ENCODE measurements at places on chromosomes 11 and 22.

DNA sequence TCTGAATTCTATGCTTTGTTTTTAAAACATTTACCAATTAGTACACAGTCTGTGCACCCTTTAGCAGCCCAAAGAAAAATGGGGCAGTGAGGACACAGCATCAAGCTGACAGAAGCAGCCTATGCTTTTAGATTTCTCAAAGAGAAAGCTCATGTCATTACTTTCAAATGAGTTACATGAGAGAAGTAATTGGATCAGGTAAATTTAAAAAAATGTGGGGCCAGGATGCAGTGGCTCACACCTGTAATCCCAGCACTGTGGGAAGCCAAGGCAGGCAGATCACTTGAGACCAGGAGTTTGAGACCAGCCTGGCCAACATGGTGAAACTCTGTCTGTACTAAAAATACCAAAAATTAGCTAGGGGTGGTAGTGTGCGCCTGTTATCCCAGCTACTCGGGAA, 57.7 kb downstream of the APOL5 start:
- no peak for DNase-seq

GRCh38 chr11:126660321-126660720, 304.8 kb downstream of the ST3GAL4 start:
- no peak for DNase-seq

DNA sequence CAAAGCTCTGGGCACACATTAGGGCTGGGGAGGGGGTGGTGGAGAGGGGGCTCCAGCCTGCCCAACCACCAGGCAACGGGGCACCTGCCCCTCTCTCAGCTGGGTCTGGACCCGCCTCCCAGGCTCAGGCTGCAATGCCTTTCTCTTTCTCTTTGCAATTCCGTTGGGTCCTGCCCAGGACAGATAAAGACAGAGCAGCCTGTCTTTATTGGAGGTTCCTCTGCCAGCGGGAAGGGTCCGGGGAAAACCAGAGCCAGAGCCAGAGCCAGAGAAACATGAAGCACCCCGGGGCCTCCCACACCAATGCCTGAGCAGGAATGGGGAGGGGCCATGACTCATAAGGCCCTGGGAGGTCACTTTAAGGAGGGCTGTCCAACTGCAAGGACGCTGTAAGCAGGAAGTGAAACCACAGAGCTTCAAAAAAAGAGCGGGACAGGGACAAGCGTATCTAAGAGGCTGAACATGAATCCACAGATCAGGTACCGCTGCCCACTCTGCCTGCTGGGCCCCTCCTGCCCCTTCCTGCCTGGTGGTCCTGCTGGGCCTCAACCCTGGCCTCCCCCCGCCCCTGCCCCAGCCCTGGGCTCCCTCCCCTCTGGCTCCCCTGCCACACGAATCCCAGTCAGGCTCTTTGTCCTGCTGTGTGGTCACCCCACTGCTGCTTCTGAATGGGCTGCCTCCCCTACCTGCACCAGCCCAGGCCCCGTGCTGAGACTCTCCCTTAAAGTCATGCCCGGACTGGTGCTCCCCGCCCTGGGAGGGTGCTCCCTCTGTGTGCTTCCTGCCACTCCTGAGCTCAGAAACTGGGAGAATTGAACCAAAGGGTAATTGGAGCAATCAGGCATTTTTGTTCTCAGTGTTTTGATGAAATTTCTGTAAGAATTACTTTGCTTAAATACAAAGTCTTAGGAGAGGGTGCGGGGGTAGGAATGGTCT, at the start of gene APOBEC3B:
Gene APOBEC3B (plus strand): TSS at position 356 of the 936 bp plus-strand sequence. CDS start 107 bp downstream, at position 463.
- peak; percentile 54 for DNase-seq

DNA sequence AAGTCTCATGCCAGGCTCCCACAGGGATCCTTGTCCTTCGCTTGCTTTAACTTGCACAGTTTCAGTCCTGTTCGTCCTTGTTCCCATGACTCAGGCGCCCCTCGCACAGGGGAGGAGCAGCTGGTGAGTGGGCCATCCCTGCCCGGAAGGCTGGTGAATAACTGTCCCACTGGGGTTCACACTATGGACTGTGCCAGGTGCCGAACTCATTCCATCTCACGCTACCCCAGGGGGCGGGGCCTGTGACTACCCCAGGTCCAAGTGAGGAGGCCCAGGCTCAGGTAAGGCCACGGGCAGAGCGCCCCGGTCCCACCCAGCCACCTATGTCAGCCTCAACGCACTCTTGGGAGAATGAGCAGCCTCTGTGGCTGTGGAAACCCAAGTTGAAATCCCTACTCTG, 7.2 kb upstream of the CARD10 start:
- no peak for DNase-seq

GRCh38 chr11:118212131-118212725, 12.6 kb downstream of the JAML start:
- no peak for DNase-seq

DNA sequence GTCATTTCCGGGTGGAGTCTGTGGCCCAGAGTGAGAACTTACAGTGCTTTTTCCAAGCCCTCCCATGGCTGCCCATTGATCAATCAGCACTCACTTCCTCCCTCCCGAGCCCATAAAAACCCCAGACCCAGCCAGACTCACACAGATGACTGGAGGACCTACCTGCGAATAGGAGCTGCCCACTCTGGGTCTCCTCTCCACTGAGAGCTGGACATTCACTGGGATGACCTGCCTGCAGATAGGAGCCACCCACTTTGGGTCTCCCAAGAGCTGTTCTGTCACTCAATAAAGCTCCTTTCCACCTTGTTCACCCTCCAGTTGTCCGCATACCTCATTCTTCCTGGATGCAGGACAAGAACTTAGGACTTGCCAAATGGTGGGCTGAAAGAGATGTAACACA, 56.0 kb upstream of the B3GNT6 start:
- no peak for DNase-seq
